ENCODE measurements at places on chromosomes 12 and 14. TPM values are rescaled to one million over a fixed set of nuclear protein-coding genes. Genes with fewer than 3 reads are reported as not detected.
A peak's percentile ranks its signal among the peaks of the same experiment; 100 is the strongest.

GRCh38 chr12:47269916-47270315 is 190.2 kb upstream of the AMIGO2 start:
- no peak for DNase-seq

DNA sequence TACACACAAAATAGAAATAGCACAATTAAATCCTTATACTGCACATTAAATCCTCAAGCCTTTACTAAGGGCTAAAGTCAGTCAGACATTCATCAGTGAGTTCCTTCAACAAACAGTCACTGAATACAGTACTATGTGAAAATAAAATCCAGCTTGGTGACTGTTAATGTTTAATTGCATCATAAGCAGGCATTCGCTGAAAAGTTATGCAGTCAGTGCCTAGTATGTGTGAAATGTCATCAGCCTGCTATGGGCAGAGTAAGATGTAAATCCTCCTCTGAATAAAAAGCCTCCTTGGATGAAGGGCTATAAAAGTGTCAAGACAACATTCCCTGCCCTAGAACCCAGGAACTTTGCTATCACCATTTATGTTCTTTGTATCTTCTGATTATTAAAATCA is 116.4 kb downstream of the PRICKLE1 start:
- no peak for DNase-seq

- no peak for DNase-seq
Observed at GRCh38 chr14:96160913-96161310, 43.7 kb upstream of the BDKRB2 start.

GRCh38 chr14:51609955-51610283 is 41.8 kb upstream of the FRMD6 start:
- DNase-seq: no peak

DNA sequence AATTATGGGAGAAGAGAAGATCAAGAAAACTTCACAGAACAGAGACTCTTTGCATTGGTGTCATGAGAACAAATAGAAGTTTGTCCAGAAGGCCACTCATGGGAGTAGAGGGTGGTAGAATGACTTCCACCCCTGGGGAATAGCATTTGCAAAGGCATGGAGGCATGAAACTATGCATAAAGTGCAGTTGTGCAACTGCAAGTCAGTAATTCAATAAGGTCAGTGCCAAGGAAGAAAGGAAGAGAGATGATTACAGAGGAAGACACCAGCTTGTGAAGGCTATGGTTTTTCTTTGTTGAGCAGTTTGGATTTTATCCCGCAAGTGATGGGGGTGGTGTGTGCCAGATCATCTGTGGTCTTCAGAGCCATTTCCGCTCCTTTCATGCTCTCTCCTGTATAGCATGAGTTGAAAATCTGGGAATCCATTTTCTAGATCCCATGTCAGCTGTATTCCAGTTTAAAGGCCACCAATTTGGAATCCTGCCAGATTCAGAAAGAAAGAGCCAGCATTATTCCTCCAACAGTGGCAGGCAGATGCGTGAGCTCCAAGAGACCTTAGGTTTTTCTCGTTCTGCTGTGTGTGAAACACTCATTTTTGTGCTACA is 67.6 kb upstream of the GRIN2B start:
- DNase-seq: no peak

DNA sequence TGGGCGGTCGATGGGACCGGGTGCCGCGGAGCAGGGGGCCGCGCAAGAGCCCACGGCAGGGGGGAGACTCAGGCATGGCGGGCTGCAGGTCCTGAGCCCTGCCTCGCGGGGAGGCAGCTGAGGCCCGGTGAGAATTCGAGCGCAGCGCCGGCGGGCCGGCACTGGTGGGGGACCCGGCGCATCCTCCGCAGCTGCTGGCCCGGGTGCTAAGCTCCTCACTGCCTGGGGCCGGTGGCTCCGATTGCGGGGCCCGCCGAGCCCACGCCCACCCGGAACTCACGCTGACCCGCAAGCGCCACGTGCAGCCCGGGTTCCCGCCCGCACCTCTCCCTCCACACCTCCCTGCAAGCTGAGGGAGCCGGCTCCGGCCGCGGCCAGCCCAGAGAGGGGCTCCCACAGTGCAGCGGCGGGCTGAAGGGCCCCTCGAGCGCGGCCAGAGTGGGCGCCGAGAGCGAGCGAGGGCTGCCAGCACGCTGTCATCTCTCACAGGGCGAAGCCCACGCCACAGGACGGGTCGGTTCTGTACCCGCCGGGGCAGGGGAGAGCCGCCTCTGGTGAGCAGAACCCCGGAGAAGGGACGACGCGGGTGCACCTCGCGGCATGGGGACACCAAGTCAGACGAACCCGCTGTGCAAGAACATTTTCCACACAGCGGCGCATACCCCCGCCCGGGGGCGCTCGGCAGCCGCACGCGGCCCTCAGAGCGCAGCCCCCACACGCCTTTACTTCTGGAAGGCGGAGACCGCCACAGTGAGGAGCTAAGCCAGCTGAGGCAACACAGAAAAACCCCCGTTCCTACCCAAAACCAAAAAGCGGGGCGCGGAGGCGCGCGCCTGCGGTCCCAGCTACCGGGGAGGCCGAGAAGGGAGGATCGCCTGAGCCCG is 1.2 kb upstream of the SIVA1 start:
- no peak for DNase-seq

DNA sequence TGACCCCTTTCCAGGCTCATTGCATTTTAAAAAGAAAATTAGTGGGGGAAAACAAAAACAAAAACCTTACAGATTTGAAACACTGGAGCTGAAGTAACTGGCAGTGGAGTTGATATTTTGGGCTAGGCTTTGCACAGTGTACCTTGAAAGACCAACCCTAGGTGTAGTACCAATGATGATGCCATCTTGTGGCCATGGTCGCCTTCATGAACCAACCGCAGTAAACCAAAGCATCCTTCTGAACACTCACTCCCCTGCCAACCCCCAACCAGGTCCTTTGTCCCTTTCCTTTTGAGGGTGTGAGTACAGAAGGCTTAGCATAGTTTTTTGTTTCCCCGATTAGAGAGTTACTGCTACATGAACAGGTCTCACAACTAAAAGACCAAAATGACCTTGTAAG is 5.9 kb downstream of the TOMM20L start:
- no peak for DNase-seq

- peak; percentile 45 for DNase-seq
Observed at GRCh38 chr14:70907996-70908934, 1.0 kb downstream of the PCNX1 start.

DNA sequence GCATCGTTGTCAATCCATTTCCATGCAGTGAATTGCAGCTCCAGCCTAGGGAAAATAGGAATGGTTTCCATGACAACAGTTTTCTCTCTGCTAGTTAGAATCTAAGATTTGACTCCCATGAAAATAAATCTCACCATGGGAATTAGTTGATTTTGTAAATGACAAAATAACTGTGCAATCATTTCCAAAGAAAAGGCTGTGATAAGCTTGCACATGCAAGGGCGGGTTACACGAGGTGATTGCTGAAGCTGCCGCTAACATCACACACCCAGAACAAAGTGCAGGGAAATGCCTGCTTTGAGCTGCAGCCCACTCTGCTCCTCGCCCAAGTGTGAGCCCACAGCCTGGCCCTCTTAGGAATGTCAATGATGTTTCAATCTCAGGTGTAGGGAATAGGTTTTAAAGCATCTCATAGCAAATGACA is 53.8 kb downstream of the TRIM9 start:
- no peak for DNase-seq

DNA sequence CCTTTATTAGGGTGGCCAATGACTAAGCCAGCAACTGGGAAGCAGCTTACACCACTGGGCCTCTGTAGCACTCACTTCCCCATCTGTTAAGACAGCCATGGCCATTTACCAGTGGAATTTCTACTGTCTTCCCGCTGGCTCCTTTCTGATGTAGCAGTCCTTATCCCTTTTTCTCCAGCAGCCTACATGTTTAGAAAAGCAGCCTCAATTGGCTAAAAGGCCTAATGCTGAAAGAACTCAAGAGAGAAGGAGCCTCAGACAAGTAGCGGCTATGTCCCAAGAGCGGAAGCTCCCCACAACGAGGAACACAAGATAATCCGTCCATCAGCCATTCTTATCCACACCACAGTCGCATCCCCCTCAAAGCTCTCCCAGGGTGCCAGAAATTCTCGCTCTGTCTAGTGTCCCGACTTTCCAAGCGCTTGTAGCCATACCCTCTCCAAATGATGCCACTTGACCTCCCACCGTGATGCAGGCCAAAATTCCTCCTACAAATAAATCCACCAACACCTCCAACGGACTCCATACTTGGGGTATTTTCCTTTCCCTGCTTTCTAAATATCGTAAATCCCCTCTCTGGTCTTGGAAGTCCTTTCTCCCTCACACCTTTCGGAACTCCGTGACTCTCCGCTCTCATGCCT is 624 bp downstream of the M6PR start:
- DNase-seq: no peak

DNA sequence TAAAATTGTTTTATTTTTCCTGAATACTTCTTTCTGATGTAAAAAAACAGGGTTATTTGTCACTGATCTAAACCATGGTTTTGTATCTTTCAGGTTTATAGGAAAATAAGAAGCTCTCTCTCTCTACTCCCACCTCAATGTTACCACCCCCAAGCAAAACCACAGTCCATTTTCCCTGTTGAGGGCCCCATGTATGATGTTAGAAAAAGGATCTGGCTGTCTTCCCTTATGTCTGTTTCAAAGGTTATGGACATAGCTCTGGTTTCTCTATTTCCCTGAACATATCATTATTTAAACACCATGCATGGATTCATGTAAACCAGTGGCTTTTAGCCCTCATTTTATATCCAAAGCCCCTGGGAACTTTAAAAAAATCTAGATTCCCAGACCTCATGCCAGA is 649.0 kb upstream of the TBX3 start:
- DNase-seq: no peak

DNA sequence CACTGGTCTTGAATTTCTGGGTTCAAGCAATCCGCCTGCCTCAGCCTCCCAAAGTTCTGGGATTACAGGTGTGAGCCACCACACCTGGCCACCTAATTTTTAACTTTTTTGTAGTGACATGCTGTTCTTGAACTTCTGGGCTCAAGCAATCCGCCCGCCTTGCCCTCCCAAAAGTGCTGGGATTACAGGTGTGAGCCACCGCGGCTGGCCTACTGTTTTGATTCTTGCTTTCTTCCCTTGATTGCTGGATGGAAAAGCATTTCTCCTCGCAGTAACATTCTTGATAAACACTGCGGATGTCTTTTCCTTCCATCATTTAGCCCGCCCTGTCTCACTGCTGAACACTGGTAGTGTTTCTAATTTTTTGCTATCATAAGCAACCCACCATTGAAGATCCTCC is 72.9 kb downstream of the RBM19 start:
- DNase-seq: no peak

GRCh38 chr14:104206281-104206904 is 68.0 kb downstream of the KIF26A start:
- no peak for DNase-seq

DNA sequence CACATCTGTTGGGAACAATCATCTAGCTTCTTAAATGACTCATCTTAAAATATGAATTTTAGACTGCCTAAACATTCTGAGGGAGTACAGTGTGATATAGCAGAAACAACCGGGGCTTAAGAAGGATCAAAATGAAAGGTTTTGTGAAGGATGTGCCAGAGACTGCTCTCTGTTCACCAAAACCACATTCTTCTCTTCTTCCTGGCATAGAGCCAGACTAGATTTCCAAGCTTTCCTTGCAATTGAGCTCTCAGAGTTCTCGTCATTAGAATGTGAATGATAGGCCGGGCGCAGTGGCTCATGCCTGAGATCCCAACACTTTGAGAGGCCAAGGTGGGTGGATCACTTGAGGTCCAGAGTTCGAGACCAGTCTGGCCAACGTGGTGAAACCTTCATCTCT is 94.5 kb downstream of the LRRIQ1 start:
- DNase-seq: no peak

DNA sequence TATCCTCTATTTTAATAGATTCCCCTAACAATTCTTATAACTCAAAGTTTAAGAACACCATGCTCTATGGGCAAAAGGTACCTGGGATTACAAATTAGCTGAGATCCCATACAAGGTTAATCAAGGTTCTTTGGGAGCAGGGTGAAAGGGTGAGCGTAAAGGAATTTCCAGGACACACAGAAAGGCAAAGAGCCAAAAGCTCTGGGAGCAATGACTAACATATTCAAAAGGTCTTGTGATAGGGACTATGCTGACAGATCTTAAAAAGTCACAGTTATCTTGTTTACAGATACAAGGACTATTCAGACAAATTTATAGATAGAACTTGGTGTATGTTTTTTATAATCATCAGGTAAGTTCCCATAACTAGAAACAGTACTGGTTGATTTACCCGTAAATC is 19.5 kb upstream of the PPFIBP1 start:
- no peak for DNase-seq

- DNase-seq: no peak
Observed at GRCh38 chr14:34453226-34453625, 8.8 kb downstream of the SPTSSA start.

GRCh38 chr12:93592641-93593406 is 20.3 kb downstream of the SOCS2 start:
- DNase-seq: no peak

- DNase-seq: no peak
Observed at GRCh38 chr12:32497864-32498263, 98.5 kb downstream of the FGD4 start.

DNA sequence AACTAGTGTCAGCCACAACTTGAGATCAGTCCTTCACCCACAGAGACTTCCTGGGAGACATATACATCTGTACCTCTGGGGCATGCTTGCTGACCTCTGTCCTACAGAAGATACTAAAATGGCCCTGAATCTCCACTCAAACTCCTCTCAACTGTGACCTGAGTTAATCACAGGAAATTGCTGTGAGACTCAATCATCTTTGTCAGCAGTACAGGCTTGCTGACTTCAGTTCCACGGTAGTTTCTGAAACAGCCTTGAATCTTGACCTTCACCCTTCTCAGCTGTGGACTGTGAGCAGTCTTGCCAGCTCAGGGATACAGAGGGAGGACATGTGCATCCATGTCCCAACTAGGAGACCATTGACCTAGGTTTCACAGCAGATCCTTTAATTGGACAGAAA is 1.4 kb upstream of the KLRC1 start:
- DNase-seq: no peak

DNA sequence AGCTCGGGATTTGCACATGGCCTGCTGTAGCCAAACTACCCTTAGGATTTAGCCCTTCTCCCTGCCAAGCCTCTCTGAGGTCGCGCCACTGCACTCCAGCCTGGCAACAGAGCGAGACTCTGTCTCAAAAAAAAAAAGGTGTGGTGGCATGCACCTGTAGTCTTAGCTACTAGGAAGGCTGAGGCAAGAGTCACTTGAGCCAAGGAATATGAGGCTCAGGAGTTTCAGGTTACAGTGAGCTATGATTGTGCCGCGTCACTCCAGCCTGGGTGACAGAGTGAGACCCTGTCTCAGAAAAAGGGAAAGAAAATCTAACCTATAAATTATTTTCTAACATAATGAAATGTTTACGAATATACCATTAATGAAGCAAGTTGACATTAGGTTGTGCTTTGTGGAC is 29.7 kb downstream of the ESRRB start:
- DNase-seq: no peak

Gene SERPINA1
- 1.6 TPM for total RNA-seq

Gene LTA4H
- 37.5 TPM for total RNA-seq

Gene NRIP2
- not detected for total RNA-seq

Gene GPD1
- total RNA-seq: 9.4 TPM

Gene VIPAS39
- 35.5 TPM for total RNA-seq

Gene TMEM119
- 0.82 TPM for total RNA-seq

Gene DEPDC4
- 2.4 TPM for total RNA-seq

Gene TC2N
- 5.7 TPM for total RNA-seq

Gene IRF2BPL
- 68.9 TPM for total RNA-seq

Gene KLRB1
- not detected for total RNA-seq

Gene FAIM2
- total RNA-seq: 17.9 TPM

Gene MEG3
- total RNA-seq: 95.4 TPM
